ENCODE measurements at places on chromosomes 6 and 20. TPM values are rescaled to one million over a fixed set of nuclear protein-coding genes. Genes with fewer than 3 reads are reported as not detected.

The ANKEF1 gene
- 2.3 TPM for total RNA-seq

The SLC22A3 gene
- total RNA-seq: not detected

The NOTCH4 gene
- 1.3 TPM for total RNA-seq

The SMAP1 gene
- 23.8 TPM for total RNA-seq

The CST4 gene
- total RNA-seq: not detected

The ECT2L gene
- total RNA-seq: not detected

The TRIM15 gene
- not detected for total RNA-seq

Measured in CD8-positive, alpha-beta memory T cell (primary cell).